ENCODE measurements at places on chromosomes 4 and X. TPM values are rescaled to one million over a fixed set of nuclear protein-coding genes. Genes with fewer than 3 reads are reported as not detected.

FABP2 gene
- 0.38 TPM for total RNA-seq

IL1RAPL2 gene
- total RNA-seq, result not detected

CCDC110 gene
- total RNA-seq, result not detected

GRPEL1 gene
- 33.3 TPM for total RNA-seq

CPZ gene
- 0.75 TPM for total RNA-seq

HMGN5 gene
- 2.8 TPM for total RNA-seq
